Purkinje cell (primary cell): ENCODE measurements at places on chromosomes 6 and 20. TPM values are rescaled to one million over a fixed set of nuclear protein-coding genes. Genes with fewer than 3 reads are reported as not detected.

The MAFB gene
- 1.7 TPM in 1 of 2 replicates, not detected in the other for polyA plus RNA-seq

The ADGRG6 gene
- polyA plus RNA-seq: 0.09 TPM in 1 of 2 replicates, not detected in the other

The SPATA25 gene
- polyA plus RNA-seq: not detected in 2 replicates

The SDCBP2 gene
- polyA plus RNA-seq: 3.9 and 5.5 TPM in 2 replicates

The KIAA0408 gene
- polyA plus RNA-seq: 185 and 258 TPM in 2 replicates

The ADGRF4 gene
- polyA plus RNA-seq: not detected in 2 replicates

The SOX18 gene
- polyA plus RNA-seq: 0.29 TPM in 1 of 2 replicates, not detected in the other

The ZNF831 gene
- 0.67 TPM in 1 of 2 replicates, not detected in the other for polyA plus RNA-seq

The PRICKLE4 gene
- not detected in 2 replicates for polyA plus RNA-seq

The FOXQ1 gene
- polyA plus RNA-seq: 1.8 and 2.5 TPM in 2 replicates

The RNF146 gene
- 76.2 and 126 TPM in 2 replicates for polyA plus RNA-seq

The HCK gene
- polyA plus RNA-seq: not detected in 2 replicates
